Transverse colon (tissue), 4 donors: ENCODE measurements at places on chromosomes 6 and 20. TPM values are rescaled to one million over a fixed set of nuclear protein-coding genes. Genes with fewer than 3 reads are reported as not detected.

SLC25A27 gene
- 27.5 TPM for total RNA-seq

DNA sequence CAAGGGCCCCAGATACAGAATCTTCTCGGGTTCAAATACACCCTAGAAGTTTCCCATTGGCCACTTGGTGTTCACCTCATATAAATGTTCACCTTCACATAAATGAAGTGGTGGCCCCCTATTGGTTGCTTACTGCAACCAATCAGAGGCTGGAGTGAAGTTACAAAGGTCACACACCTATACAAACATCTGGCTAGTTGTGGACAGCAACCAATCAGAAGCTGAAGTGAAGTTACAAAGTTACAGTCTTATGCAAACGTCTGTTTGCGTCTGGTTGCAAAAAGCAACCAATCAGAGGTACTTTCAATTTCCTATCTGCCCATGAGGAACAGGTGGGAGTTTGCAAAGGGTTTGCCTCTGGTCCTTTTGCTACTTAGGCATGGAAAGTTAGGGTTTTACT lies 206.5 kb upstream of the BMP2 start:
- DNase-seq: no peak

CRISP2 gene
- not detected for total RNA-seq

DNA sequence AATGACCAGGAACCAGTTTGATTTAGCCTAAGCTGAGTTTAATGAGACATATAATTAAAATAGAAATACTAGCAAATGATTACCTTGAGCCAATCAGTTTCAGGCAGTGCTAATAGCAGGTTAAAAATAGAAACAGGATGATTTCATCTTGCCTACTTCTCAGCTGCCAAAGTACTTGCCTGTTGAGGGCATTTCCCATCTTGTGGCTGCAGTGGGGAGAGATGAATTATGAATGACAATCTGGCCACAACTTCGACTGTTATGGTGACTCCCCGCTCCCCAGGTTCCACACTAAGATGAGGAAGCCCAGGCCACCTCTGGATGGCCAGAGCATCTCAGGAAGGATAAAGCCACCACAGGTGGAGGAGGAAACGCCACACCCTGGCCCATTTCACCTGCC lies 31.3 kb downstream of the MBOAT1 start:
- no peak for DNase-seq

DNA sequence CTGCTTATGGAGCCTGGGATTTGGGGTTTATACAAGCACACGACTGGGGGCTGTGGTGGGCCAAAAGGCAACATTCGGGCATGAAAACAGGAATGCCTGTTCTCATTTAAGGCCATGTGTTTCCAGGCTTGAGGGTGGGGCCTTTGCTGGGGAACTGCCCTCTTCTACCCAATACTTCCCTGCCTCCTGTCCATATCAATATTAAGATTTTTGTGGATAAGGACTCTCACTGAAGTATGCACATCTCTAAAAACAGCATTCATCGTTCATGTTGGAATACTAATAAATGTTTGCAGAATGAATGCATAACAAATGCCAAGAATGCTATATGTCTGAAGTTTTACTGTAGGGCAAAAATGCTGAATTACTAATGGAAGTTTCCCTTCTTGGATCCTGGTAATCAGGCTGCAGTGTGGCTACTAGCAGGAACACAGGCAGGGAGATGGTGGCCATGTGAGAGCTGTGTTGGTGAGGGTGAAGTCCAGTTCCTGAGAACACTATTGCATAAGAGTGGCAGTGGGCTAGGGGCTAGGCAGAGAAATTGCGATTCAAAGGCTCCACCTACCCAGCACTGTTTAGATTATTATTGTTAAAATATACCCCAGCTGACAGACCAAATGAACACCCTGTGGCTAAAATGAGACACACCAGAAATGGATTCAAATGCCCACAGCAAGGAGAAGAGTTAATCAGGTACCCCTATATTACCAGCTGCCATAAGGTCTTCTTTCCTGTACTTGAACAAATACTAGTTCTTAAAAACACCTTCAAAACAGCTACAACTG lies 644.3 kb downstream of the EPM2A start:
- no peak for DNase-seq

GDAP1L1 gene
- total RNA-seq: not detected
